D721Med (cell line): ENCODE measurements at places on chromosomes 11 and 22.

DNA sequence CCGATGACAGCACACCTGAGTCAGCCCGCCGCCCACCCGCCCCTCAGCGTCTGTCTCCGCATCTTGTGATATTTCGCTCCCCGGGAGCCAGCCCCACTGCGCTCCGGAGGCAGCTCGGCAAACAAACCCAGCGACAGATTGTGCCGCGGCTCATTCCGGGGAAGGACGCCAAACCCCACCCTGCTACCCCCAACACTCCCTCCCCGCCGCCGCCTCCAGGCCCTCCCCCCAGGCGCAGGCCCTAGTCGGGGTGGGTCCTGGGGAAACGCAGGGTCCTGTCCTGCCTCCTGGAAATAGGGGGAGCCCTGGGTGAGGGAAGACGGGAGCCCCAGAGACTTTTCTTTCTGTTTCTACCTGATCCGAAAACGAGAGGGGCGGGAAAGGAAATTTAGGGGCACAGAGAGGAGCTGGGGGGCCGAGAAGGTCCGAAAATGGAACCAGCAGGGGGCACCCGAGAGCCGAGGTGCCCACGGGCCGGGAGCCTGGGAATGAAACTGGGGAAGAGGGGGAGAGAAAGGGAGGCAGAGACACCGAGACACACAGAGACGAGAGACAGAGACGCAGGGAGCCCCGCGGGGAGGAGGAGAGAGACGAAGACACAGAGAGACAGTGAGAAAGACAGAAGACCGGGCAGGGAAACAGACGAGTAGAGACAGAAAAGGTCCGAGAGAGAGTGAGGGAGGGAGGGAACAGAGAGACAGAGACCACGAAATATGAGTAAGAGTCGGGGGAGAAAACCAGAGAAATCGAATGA lies 1.7 kb upstream of the RTN4RL2 start:
- DNase-seq: no peak

GRCh38 chr11:104858882-104859775 lies 39.1 kb downstream of the CASP12 start:
- no peak for DNase-seq

- no peak for DNase-seq
Observed at GRCh38 chr11:4699697-4700435, 2.2 kb upstream of the OR51E2 start.

GRCh38 chr11:90218606-90219005 lies 4.2 kb downstream of the CHORDC1 start:
- no peak for DNase-seq

DNA sequence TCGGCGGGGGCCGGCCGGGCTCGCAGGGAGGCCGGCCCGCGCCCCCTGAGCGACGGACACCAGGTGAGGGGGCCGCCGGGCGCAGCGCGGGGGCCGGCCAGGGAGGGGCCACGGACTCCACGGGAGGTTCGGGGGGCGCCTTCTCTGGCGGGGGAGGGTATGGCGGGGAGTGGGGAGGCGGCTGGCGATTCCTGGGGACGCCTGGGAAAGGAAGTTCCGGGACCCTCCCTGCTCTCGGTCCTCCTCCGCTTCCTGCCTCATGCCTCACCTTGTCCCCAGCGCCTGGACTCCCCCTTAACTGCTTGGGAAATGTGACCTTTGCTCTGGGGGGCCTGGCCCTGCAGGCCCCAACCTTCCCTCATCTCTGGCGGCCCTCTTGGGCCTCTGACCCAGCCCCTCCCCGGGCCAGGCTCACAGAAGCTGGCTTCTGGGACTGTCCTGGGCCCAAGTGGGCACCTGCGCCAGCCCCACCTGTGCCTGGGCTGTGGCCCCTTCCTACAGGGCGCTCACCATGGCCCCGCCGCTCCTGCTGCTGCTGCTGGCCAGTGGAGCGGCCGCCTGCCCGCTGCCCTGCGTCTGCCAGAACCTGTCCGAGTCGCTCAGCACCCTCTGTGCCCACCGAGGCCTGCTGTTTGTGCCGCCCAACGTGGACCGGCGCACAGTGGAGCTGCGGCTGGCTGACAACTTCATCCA lies 516 bp downstream of the LRFN4 start:
- DNase-seq: no peak

GRCh38 chr22:17870407-17870806 lies 96.1 kb upstream of the BID start:
- no peak for DNase-seq

DNA sequence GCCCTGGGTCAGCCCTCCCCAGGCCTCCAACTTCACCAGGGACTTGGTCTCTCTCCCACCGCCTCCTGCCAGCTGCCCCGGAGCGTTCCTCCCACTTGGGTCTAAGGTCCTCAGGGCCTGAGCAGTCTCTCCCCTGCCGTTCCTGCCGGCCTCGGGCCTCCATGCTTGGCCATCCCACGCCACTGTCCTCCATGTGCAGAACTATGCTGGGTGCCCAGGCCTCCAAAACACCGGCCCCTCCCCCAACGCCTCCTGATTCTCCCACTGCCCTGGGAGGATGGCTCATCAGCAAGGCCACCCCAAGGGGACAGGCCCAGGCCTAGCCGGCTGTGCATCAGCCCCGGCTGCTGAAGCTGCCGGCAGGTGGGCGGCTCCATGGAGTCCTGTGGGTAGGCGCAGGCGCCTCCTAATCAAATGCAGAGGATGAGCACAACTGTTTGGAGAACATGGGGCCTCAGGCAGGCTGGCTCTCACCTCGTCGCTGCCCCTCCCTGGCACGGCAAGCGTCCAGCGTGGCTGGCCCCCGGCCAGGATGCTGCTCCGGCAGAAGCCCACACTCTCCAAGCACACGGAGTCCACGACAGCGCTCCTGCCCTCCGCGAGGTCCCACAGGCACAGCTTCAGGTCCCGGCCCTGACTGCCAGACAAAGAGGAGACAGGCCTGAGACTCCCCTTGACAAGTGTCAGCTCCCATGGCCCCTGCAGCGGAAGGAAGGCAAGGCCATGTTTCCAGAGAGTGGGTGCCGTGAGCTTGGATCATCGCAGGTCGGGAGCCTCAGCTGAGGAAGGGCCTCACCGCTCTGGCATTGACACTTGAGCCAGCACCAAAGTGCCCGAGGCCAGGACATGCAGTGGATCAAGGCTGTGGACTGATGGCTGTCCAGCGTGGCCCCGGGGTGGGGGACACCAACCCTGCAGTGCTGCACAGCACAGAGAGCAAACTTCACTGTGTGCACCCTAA lies 42.6 kb downstream of the GNB1L start:
- no peak for DNase-seq

DNA sequence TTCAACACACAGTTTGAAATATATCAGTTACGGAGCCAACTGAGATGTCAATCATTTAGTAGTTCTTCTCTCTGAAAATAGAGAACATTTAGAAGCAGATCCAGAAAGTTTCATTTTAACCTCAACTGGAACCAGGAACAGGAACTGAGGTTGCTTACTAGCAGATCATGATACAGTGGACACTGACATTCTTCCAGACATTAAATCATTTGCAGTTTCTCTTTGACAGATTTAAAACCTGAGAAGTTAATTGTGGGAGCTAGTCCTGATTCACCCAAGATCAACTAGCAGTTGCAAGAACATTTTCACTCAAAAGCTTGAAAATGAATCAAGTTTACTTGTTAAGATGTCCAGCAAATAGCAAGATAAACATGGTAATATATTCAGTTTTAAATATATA lies 135.4 kb downstream of the SLC17A6 start:
- DNase-seq: no peak

GRCh38 chr11:1301220-1302000 lies 8.0 kb downstream of the TOLLIP start:
- no peak for DNase-seq

DNA sequence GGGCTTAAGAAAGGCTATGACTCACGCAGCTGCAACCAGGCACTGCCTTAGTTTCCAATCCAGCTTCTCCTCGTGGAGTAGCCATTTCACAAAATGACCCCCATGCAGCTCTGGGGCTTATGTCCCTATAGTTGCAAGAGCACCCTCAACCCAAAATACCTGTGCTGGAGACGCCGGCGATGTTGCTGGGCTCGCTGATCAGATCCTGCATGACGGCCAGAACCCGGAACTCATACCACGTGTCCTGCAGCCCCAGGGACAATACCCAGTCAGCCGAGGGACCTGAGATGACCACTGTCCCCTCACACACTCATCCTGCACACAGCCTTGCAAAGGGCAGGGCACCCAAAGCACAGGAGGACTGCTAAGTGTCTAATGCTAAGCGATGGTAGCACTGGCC lies 32.1 kb downstream of the IGSF9B start:
- no peak for DNase-seq

DNA sequence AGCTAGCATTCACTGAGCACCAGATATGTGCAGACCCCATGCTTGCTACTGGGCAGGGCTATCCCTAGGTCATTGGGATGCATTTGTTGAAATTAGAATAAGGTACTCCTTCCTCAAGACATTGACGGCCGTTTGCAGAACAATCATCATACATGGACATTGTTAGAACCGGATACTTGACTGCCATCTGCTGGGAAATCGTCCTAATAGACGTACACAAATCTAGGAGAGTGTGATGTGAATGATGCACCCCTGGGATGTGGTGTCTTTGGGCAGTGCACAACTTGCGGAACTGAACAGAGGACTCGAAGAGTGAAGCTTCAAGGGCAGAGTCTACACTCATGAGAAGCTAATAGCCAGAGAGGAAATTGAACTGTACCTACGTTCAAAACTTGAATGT lies 35.9 kb downstream of the MYO18B start:
- DNase-seq: no peak

DNA sequence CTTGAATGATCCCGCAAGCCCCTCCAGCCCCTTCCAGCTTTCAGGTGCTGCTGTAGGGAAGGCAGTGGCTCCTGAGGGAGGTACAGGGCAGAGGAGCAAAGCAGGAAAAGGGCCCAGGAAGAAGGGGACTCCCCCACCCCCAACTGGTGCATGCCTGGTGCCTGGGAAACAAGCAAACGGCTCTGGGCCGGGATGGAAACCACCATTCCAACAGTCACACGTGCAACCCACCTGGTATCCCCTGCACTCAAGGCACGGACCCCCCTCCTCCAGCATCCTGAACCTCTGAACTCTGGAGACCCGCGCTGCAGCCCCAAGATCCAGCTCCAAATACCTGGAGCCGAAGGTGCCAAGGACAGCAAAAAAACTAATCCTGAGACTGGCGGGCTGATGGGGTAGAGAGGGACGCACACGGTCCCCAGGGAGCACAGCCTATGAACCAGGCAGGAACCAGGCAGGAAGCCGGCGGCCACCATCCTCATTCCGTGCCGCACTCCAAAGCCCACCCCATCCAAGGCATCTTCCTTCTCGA lies 537 bp downstream of the SCN4B start:
- DNase-seq: no peak

DNA sequence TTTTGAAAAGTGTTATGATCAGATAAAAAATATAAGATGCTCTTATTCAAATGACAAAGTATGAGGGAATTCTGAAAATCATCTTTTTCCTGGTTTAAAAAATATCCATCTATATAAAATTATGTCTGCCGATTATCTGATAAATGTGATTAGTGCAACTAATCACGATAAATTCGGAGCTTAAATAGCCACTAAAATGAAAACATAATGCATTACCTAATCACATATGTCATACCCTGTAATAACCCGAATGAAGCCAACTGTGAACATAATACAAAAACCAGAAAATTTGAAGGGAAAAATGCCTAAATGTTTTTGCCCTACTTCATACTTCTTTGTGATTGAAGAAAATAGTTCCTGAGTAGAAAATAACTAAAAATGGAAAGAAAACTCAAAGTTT lies 808.4 kb upstream of the LUZP2 start:
- DNase-seq: no peak

DNA sequence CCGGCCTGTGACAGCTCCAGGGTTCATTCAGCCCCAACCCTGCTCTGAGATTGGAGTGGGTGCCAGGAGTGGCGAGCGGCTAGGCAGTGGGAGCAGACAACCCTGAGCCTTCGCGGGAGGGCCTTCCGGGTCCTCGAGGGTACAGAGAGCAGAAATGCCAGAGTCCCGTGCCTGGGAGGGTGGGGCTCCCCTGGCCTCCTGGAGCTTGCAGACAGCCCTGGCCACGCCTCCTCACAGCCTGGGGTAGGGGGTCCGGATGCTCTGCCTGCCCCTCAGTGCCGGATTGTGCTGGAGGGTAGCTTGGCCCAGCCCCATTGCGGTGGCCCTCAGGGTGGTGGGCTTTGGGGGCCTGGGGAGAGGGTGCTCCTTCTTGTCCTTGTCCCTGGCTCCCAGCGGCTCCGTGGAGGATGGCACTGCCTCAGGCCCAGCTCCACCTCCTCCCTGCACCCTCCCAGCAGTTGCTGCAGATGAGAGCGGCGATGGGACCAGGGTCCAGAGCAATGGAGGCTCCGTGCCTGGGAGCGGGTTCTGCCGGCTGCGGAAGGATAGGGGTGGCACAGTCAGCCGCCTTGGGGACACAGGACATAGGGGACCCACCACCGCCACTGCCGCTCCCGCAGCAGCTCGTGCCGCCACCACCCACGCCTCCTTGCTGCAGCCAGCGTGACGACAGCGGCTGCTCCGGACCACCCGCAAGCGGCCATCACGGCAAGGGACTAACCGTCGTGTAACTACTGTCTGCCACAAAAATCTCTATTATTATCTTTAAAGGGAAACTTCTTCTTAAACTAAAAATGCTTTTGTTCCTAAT lies 34.9 kb upstream of the OR10G7 start:
- no peak for DNase-seq

DNA sequence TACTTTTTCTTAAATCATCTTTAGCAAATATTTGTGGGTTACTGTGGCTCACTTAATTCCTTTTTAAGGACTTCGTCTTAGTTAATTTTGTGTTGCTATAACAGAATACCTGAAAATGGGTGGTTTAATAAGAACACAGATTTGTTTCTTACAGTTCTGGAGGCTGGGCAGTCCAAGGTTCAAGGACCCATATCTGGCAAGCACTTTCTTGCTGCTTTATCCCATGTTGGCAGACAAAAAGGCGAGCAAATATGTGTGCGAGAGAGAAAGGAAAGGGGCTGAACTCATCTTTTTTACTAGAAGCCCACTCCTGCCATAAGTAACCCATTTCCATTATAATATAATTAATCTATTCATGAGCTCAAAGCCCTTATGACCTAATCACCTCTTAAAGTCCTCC lies 246.2 kb downstream of the GRM5 start:
- no peak for DNase-seq

DNA sequence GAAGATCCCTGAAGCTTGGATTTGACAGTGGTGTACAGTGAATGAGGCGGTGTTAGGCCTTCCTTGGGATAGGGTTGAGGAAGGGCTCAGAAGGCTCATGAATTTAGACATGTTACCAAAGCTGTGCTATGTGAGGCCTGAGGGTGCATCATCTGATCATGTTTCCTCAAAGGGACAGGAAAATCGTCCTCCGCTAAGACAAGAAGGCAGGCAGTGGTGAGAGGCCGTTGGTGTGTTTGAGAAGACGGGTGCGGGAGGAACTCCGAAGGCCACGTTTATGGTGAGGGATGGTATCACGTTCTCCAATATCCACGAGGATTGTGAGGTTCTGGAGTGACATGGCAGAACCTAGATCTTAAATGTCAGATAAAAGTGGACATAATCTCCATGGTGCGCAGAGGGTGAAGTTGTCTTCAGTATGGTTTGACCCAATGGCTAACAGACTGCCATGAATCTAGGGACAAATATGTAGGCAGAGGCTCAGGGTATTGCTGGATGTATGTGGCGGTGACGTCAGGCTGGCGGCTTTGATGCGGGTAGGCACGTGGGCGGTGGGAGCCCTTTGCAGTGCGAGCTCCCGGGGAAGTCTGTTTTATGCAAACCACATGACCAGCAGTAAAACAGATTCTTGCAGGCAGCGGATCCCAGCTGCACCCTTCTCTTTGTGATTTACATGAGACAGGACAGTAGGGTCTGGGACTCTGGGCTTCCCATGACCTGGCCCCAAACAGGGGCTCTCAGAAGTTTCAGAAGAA lies 242.3 kb upstream of the B3GAT1 start:
- no peak for DNase-seq

GRCh38 chr11:62419314-62419929 lies 589 bp downstream of the SCGB1A1 start:
- no peak for DNase-seq

- no peak for DNase-seq
Observed at GRCh38 chr11:69435161-69435986, 46.1 kb upstream of the LINC01488 start.
